ENCODE measurements at places on chromosomes 2 and 18.

DNA sequence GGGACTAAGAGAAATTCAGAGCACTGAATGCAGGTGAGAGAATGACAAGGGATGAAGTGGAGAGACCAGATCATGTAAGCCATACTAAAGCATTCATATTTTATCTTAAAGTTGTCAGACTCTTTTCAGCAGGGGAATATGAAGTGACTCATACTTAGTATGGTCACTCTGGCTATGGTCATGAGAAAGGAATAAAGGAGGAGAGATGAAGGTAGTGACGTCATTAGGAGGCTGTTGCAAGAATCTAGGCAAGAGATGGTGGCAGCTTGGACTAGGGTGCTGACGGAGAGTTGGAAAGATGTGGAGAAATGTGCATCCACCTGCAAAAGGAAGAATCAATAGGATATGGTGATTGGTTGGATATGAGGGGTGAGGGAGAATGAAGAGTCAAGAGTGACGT is 203.2 kb upstream of the ACVR2A start:
- no peak for DNase-seq

GRCh38 chr2:69149631-69150215 is 136.7 kb downstream of the ANTXR1 start:
- DNase-seq = peak; percentile 16

DNA sequence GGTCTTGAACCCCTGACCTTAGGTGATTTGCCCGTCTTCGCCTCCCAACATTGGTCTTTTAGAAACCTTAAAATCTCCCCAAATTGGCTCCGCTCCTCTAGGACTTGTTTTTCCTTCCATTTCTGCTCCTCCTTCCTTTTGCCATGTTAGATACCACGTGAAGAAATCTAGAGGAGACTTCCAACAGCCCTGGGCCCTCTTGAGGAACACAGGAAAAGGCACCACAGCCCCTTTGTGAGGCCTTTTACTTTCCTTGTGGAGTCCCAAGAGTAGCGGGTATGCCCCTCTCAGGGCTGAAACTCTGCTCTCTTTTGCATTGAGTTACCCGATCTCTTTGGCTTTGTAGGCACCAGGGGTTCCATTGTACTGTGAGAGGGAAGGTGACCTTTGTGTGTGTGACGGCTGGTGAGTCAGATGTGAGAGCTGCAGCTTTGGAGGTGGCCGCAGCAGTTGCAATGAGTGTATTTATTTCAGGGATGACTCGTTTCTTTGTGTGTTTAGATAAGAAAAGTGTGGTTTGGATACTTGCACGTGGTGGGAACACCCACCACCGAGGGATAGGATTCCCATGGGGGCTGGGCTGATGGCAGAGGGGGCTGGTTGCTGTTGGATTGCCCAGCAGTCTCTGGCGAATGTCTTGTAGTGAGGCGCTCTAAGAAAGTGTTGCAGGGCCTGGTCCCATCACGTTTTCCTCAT is 218.4 kb upstream of the HS6ST1 start:
- peak; percentile 94 for DNase-seq

DNA sequence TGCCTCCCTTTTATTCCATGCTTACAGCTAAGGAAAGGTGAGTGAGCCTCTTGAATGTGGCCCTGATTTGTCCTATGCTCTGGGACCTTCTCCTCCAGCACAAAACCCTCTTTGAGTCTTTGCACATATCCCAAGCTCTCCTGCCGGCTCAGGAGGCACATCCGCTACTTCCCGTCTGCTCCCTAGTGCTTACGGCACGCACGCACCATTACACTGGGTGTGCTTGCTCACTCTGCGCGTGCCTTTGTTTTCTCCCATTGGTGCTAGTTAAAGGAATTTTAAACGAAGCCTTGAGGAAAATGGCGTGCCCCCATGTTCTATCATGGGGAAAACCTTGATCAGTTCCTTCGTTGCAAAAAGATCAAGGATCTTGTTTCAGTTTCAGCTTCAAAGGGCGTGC is 7.9 kb upstream of the DGKD start:
- no peak for DNase-seq

- no peak for DNase-seq
Observed at GRCh38 chr2:148027822-148028221, 6.9 kb downstream of the MBD5 start.

GRCh38 chr2:207122651-207123334 is 43.0 kb downstream of the KLF7 start:
- DNase-seq = no peak

GRCh38 chr2:150234787-150235446 is 252.6 kb downstream of the RND3 start:
- DNase-seq = no peak

Measured in hematopoietic multipotent progenitor cell treated with erythropoietin and hydrocortisone succinate and interleukin-3 and kit ligand, for 4 days (in vitro differentiated cells).